CD8-positive, alpha-beta memory T cell (primary cell): ENCODE measurements at places on chromosomes 6 and 20. TPM values are rescaled to one million over a fixed set of nuclear protein-coding genes. Genes with fewer than 3 reads are reported as not detected.

The GGTLC1 gene
- total RNA-seq, result not detected

The KCNQ2 gene
- not detected for total RNA-seq

The MEI4 gene
- total RNA-seq, result not detected

The RFX6 gene
- total RNA-seq, result not detected

The PSORS1C2 gene
- not detected for total RNA-seq

The BMP5 gene
- total RNA-seq, result not detected

The CFAP61 gene
- total RNA-seq, result not detected

The DCDC2 gene
- not detected for total RNA-seq

The TRAPPC3L gene
- total RNA-seq, result not detected

The RNASET2 gene
- total RNA-seq, result 22.3 TPM

The STMND1 gene
- total RNA-seq, result not detected

The ETV7 gene
- total RNA-seq, result 0.61 TPM

The REM1 gene
- total RNA-seq, result not detected

The CLPSL2 gene
- total RNA-seq, result not detected

The TPBG gene
- not detected for total RNA-seq

The SLCO4A1 gene
- total RNA-seq, result 42.0 TPM

The KIF6 gene
- 0.22 TPM for total RNA-seq

The GINS1 gene
- total RNA-seq, result 31.2 TPM

The TUBB1 gene
- not detected for total RNA-seq

The NDUFAF5 gene
- total RNA-seq, result 31.9 TPM

The OR10C1 gene
- total RNA-seq, result not detected

The CLIC5 gene
- total RNA-seq, result 7.2 TPM

The GJE1 gene
- total RNA-seq, result not detected

The IRF4 gene
- 700 TPM for total RNA-seq

The PSORS1C1 gene
- not detected for total RNA-seq

The HFE gene
- 0.37 TPM for total RNA-seq

The LST1 gene
- total RNA-seq, result 22.0 TPM

The OR2J3 gene
- not detected for total RNA-seq

The SHLD1 gene
- total RNA-seq, result 9.1 TPM

The PXMP4 gene
- total RNA-seq, result 8.4 TPM

The ATP6V1G2 gene
- 0.94 TPM for total RNA-seq

The SPDEF gene
- not detected for total RNA-seq

The LTB gene
- 196 TPM for total RNA-seq

The EIF6 gene
- total RNA-seq, result 204 TPM

The GPSM3 gene
- total RNA-seq, result 89.5 TPM

The SLC35D3 gene
- total RNA-seq, result not detected
